Amniotic stem cell (primary cell): ENCODE measurements at places on chromosomes 13 and 19.

DNA sequence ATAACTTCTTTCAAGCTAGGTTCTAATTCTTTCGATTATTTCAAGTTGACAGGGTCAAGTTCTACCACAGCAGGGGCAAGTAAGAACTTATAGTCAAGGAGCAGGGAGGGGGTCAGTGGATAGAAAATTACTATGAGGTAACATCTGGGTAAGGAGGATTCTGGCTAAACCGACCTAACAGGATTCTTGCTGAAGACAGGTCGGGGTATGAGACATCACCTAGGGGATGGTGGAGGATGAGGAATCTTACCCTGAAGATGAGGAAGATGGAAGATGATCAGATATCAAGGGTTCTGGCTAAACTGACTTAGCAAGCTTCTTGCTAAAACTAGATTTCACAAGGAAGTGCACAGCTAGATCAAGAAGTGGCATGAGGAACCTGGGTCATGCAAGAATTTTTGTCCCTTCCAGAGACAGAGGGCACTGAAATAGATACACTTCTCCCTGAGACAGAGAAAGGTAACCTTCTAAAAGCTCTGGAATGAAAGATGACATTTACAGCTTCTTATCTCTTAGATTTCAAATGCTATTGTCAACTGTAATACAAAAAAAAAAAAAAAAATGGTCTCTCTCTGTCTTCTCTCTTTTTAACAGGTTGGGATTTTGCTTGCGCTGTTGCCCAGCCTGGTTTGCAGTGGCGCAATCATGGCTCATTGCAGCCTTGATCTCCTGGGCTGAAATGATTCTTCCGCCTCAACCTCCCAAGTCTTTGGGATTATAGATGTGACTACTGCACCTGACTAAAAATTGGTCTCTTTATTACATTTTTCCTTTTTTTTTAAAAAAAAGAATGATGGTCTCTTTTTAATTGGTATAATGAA is 9.6 kb upstream of the METTL21C start:
- no peak for DNase-seq

GRCh38 chr19:33665776-33666595 is 44.2 kb downstream of the CHST8 start:
- no peak for DNase-seq

DNA sequence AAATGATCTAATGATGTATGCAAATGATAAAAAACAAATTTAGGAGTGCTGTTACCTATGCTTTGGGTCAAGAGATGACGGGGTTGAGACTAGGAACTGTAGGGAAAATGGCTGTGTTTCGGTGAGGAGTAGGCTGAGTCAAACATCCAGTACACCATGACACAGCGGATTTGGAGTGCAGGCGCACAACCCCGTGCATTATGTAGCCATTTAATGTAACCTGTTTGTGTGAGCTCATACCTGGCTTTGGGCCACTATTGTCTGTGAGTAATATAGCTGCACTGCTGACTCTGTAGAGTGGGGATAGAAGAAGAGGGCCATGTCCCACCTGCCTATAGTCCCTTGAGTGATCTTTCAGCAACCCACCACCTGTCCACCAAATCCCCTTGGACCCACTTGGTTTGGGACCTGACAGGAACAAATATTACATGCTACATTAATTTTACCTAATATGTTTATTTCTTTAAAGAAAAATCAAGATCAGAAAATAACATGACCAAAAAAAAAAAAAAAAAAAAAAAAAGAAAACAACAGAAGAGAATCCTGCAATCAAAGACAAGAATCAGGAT is 95.5 kb upstream of the KLHL1 start:
- no peak for DNase-seq

DNA sequence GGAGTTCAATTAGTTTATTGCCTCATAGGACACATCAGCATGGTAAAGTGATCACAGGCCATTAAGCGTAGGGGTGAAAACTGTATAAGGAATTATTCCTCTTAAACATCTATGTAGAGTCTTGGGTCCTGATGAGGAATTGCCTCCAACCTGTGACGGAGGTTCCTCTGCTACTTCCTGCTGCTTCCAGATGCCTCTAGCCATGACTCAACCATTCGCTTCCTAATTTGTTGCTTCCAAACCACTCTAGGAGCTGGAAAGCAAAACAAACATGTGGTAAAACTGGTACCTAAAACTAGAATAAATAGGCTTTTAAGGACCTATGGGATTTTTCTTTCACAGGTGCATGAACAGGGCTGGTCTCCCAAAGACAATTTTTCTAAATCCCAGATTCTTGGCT is 253.8 kb downstream of the KLF12 start:
- no peak for DNase-seq
